ENCODE measurements at places on chromosomes 5 and 9.

DNA sequence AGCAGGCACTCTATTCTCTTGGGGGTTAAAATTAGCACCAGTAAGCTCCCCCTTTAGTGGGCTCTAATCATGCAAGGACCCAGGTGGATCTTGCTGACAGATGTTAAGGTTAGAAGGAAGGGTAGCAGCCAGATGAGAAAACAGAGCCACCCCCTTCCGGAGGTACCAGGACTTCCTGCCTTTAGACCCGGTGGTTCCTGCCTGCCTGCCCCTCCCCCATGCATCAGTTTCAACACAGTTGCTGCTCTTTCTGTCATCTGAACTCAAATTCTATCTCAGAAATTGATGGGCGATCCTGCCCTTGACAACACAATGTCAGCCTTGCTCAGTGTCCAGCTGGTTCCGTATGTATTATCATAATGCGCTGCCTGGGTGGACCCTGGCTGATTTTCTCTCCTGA lies 287.3 kb downstream of the EBF1 start:
- peak; percentile 80 for DNase-seq

- no peak for DNase-seq
These were observed at the start of gene FBXO10 for GRCh38 chr9:37575921-37576721. Gene FBXO10, minus strand, starts transcription at chr9:37576380. Its CDS starts 34,612 bp downstream, at chr9:37541768.

DNA sequence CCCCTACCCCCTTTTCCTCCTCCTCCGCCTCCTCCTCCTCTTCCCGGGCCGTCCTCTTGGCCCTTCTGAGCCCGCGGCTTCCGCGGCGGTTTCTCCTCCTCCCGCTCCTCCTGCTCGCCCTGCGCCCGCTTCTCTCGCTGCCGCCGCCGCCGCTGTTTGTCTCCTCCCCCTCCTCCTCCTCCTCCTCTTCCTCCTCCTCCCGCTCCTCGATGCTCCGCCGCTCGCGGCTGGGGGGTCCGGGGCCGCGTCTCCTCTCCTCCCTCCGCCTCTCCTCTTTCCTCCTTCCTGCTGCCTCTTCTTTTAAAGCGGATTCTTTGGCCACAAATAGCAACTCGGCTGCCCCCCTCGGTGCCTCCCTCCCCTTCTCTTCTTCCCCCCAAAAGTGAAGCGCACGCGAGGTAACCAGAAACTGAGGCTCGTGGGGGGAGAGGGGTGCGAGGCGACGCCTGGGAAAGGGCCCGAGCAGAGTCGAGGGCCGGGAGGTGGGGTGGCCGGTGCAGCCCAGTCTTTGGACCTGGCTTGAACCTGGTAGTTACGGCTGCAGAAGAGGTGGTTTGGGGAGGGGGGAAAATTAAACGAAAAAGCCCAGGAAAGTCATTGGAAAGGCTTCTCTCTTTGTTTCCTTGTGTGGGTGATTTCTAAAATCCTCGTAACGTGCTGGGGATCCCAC lies 1058.5 kb upstream of the DMAC1 start:
- DNase-seq, result peak; percentile 38

- DNase-seq, result peak; percentile 82
These were observed 74.2 kb downstream of the NTNG2 start for GRCh38 chr9:132235894-132236661.

GRCh38 chr5:178206166-178207101 lies 2.1 kb downstream of the HNRNPAB start:
- DNase-seq, result no peak

GRCh38 chr5:131563434-131564228 lies 71.4 kb downstream of the RAPGEF6 start:
- peak; percentile 15 for DNase-seq

- DNase-seq, result no peak
These were observed 18.8 kb upstream of the RPS23 start for GRCh38 chr5:82296929-82297328.

- no peak for DNase-seq
These were observed 231.2 kb downstream of the EBF1 start for GRCh38 chr5:158868546-158868945.

- DNase-seq, result no peak
These were observed 4.8 kb upstream of the NFIL3 start for GRCh38 chr9:91428436-91428835.

- no peak for DNase-seq
These were observed 42.5 kb upstream of the RASGRF2 start for GRCh38 chr5:80917631-80918030.
